ENCODE measurements at places on chromosomes 11 and 22.

DNA sequence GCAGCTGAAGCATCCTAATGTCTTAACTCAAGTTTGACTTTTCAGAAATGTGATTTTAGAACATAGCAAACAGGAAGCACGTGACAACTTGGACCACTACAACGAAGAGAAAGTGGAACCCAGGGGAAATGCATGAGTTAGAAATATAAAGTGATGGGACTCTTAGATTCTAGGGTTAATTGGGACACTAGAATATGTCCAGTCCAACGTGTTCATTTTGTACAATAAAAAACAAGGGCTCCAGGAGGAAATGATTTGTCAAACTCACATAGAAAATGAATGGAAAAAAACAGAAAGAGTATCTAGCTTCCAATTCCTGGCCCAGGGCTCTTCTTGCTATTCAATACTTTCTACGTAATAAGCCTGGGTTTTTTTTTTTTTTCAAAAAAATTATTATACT lies 30.7 kb downstream of the TIMP3 start:
- DNase-seq, result no peak

DNA sequence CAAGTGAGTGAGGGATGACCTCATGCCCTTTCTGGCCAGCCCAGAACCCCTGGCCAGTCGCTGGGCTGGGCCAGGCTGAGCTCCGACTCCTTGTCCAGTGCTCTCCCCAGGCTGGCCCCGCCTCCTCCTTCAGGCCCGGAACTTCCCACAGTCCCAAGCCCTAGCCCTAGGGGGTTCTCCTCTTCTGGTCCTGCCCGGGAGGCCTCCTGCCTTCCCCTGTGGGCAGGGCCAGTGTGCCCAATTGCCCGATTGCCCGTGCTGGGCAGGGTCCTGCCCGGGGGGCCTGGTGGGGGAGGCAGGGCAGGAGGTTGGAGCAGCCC lies 4.2 kb downstream of the TCIRG1 start:
- no peak for DNase-seq

DNA sequence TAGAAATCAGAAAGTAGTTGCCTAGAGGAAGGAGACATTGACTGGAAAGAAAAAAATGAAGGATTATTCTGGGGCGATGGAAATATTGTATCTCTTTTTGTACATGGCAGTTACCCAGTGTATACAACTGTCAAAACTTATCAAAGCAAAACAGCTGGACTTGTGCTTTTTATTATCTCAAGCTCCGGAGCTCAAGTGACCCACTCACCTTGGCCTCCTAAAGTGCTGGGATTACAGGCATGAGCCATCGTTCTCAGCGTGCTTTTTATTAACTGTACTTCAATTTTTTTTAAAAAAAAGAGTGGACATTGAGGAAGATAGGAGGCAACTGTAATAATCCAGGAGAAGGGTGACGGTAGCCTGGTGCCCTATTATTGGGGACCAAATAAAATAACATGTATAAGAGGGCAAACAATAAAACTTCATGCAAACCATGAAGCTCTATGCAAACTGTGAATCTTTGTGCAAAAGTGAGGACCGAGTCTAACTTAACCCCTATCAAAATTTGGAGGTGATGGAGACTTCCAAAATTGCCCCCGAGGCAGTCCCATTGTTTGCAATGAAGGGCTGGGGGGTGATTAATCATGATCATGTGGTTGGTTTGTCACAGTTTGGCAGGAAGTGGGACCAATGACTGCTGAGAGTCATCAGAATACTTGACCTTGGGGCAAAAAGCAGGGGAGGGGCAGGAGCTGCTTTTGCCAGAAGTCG lies 23.5 kb downstream of the FZD4 start:
- DNase-seq, result no peak

GRCh38 chr22:38177044-38177443 lies 4.6 kb downstream of the PLA2G6 start:
- no peak for DNase-seq

GRCh38 chr11:15927196-15927863 lies 429.0 kb downstream of the SOX6 start:
- no peak for DNase-seq

GRCh38 chr22:38273135-38273826 lies 471 bp upstream of the TMEM184B start:
- DNase-seq, result no peak

- no peak for DNase-seq
Observed at GRCh38 chr22:34301569-34301968, 381.3 kb upstream of the LARGE1 start.

- peak; percentile 92 for DNase-seq
Observed at GRCh38 chr22:21014202-21014725, 701 bp upstream of the P2RX6 start.

- DNase-seq, result no peak
Observed at GRCh38 chr11:67697846-67698245, 23.4 kb upstream of the ALDH3B2 start.

GRCh38 chr11:78635814-78636506 lies 61.3 kb upstream of the NARS2 start:
- no peak for DNase-seq

- DNase-seq, result no peak
Observed at GRCh38 chr22:19645391-19645790, 68.9 kb upstream of the SEPTIN5 start.

DNA sequence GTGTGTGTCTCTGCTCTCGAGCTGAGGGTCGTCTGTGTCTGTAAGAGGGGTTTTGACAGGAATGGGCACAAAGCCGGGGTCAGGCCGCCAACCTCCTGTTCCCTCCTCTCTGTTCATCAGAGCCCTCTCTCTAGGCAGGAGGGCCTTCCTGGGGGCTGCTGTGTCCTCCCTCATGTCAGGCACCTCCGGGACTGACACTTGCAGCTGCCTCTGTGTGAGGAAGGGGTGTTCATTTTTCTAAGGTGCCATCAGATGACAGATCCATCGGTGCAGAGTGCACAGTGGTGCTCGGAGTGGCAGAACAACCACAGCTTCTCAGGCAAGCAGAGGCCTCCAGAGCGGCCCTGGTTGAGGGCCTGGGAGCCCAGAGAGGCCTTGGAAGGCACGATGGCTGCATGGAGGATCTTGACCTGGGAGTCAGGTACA lies 265.4 kb upstream of the B3GAT1 start:
- peak; percentile 38 for DNase-seq

DNA sequence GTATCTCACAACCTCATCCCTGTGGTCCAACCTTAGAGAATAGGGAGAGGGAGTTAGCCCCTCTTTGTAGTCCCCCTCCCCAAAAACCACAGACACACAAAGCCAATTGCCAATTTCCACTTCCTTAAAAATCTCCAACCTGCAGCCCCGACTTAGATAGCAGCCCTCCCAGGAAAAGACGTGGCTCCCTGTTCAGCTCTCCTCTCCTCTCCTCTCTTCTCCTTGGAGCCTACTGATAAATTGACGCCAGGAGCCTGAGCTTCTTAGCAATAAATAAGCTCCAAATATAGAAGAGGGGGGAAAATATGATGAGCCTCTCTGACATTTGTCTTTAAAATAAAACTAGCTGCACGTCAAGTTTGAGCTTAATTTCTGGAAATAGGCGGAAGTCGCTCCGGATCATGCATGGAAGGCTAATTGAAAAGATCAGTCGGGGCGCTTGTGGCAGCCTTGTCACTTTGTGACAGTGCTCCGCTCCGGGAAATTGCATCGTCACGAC lies 7.3 kb downstream of the PAX6 start:
- no peak for DNase-seq

- no peak for DNase-seq
Observed at GRCh38 chr11:61035526-61035835, 64.0 kb downstream of the CD6 start.

- peak; percentile 50 for DNase-seq
Observed at GRCh38 chr11:17599460-17599925, 52.4 kb downstream of the OTOG start.

- DNase-seq, result no peak
Observed at GRCh38 chr11:34630544-34630943, 9.7 kb downstream of the EHF start.

DNA sequence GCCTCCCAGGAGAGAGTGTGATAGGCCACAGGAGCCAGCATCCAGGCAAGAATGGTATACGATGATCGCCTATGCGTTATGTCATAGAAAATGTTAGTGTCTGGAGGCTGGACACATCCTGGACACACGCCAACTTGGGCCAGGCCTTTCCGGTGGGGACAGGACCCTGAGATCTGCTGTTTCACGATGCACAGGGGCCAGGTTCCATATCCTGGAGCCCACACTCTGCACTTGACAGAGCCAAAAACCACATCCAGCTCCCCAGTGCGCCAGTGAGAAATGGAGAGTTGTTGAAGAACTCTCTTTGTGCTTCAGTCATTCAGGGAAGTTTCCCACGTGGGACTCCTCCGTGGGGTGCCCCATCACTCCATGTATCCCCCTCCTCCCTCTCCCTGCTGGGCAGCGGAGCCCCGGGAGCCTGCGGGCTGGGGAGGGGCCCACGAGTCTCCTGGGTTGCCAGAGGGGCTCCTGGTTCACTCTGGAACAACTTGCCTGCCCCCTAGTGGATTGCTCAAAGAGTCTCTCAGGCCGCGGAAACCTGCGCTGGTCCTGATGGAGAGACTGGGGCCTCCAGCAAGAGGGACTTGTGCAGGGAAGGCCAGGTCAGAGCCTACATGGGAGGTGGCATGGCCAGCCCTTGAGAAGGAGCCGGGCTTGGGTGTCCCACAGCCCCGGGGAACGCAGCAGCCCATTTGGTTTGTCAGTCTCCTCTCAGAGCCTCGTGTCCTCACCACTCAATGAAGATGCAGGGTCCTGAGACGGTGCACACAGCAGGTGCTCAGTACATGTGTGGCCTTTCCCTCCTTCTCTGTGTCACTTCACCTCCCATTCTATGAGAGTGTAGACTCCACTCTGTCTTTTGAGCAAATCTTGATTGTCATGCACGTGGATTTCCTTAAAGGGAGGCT lies 10.2 kb upstream of the LRRC32 start:
- DNase-seq, result peak; percentile 87

DNA sequence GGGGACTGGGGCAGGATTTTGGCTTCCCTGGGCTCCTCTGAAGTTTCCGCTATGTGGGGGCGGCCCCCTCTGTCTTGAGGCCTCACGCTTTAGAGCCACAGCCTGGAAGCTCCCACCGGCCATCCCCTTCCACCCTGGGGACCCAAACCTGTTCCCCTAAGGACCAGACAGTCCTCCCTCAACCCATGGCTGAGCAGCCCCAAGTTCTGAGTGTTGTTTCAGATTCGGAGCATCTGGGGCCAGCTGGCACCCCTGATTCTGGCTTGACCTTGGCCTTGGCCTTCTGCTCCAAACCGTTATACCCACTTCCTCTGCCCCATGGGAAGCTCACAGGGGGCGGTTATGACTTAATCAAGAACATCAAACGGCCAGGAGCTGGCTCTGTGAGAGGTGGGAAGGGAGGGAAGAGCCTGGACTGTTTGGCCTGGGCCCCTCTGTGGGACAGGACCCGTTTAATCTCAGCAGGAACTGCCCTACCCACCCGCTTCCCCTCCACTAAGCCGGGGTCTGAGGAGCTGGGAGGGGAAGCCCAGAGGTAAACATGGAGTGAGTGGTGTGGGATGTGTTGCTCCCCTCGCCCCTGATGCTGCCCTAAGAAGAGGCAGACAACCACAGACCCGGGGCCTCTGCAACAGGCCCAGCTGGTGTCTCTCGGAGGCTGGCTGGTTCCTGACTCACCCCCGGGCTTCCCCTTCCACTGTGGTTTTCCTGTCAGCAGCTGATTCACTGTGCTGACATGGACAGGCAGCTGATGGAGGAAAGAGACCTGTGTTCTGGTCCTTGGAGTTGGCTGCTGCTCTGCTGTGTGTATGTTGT lies 3.4 kb downstream of the CD82 start:
- DNase-seq, result peak; percentile 92

DNA sequence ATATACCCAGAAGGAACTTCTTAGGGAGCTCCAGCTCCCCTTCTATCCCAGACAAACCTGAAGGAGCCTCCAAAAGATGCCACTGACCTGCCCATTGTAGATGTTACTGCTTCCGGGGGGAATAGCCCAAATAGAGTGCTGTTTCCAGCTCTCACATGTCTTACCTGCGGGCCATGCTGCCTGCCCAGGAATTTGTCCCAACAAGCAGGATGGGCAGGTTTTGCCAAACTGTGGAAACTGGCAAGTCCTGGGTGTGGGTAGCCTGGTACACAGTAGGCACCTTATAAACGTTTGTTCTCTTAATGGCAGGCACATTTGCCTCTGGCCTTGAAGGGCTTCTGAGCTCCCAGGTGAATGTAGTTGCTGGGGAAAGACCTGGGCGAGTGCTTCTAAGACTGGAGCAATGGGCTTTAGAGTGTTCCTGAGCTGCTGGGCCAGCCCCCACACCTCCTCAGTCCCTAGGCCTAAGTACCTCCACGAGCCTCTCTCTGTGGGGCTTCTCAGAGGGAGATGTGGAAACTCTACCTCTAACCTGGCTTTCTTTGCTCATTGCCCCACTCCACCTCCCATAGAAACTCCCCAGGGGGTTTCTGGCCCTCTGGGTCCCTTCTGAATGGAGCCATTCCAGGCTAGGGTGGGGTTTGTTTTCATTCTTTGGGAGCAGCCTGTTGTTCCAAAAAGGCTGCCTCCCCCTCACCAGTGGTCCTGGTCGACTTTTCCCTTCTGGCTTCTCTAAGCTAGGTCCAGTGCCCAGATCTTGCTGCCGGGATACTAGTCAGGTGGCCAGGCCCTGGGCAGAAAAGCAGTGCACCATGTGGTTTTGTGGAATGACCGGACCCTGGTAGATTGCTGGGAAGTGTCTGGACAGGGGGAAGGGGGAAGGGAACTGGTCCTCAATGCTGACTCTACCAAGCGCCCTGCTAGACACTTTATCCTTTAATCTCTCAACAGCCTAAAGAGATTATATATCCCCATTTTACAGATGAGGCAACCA lies 37.2 kb downstream of the LIMK2 start:
- DNase-seq, result no peak

DNA sequence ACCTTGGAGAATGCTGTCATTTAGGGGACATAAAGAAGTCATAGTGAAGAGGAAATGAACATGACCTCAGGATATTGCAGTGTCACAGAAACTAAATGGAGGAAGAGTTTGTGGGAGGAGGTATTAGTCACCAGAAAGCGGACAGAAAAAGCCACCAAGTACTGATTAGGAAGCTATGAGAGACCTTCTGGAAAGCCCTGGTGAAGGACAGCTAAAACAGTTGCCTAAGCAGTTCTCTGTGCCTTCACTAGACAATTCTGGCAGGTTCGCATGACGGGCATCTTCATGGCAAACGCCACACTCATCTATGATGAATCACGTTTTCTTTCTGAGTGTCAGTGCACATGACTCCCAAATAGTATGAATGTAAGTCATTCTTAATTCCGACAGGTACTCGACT lies 325.8 kb downstream of the C11orf87 start:
- no peak for DNase-seq

GRCh38 chr11:105960252-105961245 lies 61.5 kb downstream of the MSANTD4 start:
- no peak for DNase-seq

DNA sequence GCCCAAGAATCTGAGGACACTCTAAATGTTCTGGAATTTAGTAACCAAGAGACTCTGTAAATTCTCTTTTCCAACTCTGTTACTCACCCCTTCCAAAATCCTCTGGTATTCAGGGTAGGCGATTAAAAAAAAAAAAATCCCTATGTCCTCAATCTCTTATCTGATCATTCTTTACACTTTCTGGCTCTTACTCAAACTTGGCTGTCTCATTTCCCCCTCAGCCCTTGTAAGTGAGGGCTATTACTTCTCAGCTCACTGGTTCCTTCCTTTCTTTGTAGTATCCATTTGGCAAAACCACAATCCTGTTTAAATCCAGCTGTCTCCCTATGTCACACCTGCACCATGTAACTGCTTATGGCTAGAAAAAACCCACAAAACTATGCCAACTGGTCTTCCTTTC lies 12.7 kb upstream of the MSANTD2 start:
- no peak for DNase-seq

- DNase-seq, result peak; percentile 65
Observed at GRCh38 chr11:123357990-123358827, 71.9 kb upstream of the GRAMD1B start.

Measured in activated CD8-positive, alpha-beta memory T cell treated with anti-CD3 and anti-CD28 coated beads for 24 hours (primary cell).